ENCODE measurements at places on chromosomes 2 and 18.

DNA sequence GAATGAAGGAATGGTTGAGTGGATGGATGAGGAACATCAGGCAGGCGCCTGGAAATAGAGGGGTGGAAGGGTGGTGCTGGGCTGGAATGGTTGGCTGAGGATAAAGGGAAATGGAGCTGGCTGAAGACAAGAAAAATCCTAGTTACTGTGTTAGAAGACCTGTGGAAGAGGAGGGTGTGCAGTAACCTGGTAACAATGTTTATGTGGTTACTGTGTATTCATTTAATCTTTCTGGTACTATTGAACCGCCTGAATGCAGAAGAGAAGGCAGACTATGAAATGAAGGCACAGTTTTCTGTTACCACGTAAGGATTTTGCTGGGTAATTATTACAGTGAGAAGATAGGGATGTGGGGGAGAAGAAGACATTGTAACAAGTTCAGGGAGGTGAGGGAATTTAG is 110.3 kb upstream of the MGAT5 start:
- no peak for DNase-seq

GRCh38 chr2:8329660-8330622 is 351.9 kb upstream of the ID2 start:
- DNase-seq = no peak

DNA sequence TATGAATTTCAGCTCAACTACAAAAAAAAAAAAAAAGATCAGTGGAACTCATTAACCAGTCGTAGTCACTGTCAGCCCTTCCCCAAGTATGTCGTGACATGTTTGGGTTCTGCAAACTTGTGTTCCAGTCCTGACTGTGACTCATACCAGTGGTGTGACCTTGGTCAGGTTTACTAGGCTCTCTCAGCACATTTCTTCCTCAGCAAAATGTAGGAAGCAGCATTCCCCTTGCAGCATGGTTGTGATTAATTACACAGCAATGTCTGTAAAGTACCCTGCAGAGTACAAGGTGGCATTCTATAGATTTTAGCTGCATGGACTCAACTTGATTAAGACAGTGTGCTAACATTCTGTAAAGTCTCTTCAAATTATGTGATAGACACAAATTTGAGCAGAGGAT is 156.9 kb downstream of the LAMA1 start:
- DNase-seq = no peak

DNA sequence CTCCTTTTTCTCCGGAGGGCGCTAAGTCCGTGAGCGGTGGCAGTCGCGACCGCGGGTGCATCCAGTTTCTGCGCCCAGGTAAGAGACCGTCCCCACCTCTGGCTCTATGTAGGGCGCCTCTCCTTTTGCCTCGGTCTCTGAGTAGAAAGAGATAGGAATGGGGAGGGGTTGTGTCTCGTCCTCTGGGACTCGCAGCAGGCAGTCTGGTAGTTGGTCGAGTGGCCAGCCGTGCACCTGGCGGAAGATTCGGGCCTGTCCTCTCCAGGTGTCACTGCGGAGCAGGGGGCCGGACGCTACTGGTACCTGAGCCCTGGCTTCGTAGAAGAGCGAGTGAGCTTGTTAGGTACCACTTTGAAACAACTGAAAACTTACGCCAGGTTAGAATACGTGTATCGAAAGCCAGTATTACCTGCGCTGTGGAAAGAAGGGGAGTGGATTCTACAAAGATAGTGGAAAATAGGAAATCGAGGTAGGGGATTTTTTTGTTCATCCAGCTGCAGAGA is 403 bp downstream of the MAP2 start:
- no peak for DNase-seq

GRCh38 chr2:197058777-197059300 is 132.3 kb upstream of the PGAP1 start:
- no peak for DNase-seq

GRCh38 chr18:62625019-62625418 is 90.3 kb upstream of the PHLPP1 start:
- DNase-seq = no peak

DNA sequence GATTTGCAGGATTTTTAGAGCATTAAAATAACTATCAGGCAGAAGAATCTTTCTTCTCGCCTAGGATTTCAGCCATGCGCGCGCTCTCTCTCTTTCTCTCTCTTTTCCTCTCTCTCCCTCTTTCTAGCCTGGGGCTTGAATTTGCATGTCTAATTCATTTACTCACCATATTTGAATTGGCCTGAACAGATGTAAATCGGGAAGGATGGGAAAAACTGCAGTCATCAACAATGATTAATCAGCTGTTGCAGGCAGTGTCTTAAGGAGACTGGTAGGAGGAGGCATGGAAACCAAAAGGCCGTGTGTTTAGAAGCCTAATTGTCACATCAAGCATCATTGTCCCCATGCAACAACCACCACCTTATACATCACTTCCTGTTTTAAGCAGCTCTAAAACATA is 137.0 kb downstream of the MEIS1 start:
- no peak for DNase-seq

DNA sequence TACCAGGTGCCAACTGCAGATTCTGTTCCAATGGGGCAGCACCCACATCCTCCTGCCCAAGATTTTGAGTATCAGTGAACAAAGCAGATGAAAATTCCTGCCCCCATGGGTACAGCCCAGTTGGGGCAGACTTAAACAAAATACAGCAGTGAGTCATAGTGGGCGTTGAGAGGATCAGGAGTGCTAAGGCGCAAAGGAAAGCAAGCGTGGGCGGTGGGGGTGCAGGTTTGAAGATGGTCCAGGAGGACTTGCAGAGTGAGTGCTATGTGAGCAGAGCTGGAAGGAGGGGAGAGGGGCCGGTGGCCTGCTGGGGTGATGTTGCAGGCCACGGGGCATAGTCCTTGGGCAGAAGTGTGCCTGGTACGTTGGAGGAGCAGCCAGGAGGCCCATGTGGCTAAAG is 24.7 kb downstream of the STEAP3 start:
- DNase-seq = no peak

DNA sequence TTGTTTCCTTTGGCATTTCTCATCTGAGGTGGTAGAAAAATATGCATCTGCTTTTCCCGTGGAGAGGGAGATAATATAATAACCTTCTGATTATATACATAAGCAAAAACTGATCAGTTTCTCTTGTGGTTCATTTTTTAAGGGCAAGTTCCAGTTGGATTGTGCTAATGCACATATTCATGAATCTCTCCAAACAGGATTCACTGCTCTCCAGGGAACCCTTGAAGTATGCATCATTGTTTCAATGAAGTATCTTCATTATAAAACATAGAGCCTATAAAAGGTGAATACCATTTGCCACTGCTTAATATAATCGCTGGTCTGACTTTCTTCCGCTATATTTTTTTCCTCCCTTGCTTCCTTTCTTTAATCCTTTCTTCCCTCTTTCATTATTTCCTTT is 384.7 kb downstream of the FIGN start:
- DNase-seq = no peak

- DNase-seq = no peak
Observed at GRCh38 chr2:36572054-36572718, 25.8 kb downstream of the FEZ2 start.

DNA sequence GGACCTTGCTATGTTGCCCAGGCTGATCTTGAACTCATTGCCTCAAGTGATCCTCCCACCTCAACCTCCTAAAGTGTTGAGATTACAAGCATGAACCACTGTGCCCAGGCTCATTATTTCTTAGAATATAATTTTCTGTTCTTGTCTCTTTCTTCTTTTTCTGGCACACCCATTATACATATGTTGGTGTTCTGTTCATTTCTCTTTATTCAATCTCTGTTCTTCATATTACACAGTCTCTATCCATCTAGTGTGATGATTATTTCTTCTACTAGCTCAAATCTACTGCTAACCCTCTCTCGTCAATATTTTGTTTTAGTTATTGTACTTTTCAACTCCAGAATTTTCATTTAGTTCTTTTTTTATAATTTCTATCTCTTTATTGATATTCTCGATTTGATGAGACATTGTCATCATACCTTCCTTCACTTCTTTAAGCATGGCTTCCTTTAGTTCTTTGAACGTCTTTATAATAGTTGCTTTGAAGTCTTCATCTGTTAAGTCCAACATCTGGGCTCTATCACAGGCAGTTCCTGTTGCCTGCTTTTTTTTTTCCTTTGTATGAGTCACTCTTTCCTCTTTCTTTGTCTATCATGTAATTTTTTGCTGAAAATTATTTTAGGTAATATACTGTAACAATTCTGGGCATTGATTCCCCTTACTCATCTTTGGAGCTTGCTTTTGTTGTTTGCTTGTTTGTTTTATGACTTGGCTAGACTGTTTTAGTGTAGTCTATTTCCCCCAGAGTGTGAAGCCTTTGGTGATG is 196.4 kb upstream of the NABP1 start:
- no peak for DNase-seq

GRCh38 chr2:216879727-216880508 is 20.1 kb upstream of the TNP1 start:
- DNase-seq = no peak

- no peak for DNase-seq
Observed at GRCh38 chr2:118813601-118814339, 33.7 kb downstream of the EN1 start.

- no peak for DNase-seq
Observed at GRCh38 chr2:47021301-47022009, 105.8 kb upstream of the MCFD2 start.

DNA sequence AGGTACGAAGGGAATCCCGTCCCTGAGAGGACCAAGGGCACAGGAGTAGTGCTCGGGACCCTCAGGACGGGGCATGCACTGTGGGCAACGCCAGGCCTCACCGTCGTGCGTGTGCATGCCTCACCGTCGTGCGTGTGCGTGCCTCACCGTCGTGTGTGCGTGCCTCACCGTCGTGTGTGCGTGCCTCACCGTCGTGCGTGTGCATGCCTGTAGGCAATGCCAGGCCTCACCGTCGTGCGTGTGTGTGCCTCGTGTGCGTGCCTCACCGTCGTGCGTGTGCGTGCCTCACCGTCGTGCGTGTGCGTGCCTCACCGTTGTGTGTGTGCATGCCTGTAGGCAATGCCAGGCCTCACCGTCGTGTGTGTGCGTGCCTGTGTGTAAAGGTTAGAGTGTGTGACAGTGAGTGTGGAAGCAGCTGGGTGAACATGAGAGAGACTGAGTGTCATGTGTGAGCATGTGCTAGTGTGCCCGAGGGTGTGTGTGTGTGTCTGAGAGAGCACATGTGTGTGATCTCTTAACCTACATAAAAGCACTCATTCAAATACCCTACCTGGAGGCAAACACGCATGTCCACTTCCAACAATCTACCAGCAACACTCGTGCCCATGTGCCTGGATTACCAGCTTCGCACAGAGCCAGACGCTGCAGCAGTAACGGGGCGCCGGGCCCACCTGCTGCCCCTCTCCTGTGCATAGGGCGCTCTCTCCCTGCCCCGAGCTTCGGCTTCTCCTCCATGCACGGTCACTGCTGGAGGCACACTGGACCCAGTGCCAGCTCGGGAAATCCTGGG is 36.3 kb downstream of the ZNF516 start:
- DNase-seq = no peak

DNA sequence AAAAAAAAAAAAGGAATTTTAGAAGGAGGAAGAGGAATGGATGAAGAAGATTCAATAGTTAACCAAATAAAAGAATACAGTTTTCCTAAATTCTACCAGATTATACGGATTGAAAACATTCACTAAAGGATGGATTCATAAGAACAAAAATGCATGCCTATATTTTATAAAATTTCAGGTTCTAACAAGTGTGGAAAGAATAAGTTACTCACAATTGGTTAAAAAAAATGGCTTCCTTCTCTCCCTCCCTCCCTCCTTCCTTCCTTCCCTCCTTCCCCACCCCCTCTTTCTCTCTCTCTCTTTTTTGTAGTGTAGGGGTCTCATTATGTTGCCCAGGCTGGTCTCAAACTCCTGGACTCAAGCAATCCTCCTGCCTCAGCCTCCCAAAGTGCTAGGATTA is 1.6 kb upstream of the TP53I3 start:
- DNase-seq = no peak

GRCh38 chr2:149365931-149366583 is 35.7 kb downstream of the LYPD6 start:
- no peak for DNase-seq

DNA sequence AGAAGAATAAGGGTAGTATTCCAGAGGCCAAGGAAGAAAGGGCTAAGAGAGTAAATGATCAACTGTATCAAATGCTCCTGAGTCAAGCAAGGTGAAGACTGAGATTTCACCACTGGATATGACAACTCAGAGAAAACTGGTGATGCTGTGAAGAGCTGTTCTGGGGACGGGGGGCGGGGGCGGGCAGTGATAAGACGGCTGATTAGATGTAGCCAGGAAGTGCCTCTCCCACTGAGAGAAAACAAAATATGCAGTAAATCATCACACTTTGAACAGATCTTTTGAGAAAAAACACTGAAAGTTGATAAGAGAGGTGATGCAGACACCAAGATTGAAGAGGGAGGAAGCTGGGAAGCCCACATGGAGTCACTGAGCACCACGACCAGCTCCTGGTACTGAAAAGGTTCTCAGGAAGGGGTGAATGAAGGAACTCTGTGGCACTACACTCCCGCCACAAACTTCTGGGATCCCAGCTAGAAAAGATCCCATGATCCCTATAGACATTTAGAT is 75.8 kb downstream of the MYO3B start:
- DNase-seq = no peak

DNA sequence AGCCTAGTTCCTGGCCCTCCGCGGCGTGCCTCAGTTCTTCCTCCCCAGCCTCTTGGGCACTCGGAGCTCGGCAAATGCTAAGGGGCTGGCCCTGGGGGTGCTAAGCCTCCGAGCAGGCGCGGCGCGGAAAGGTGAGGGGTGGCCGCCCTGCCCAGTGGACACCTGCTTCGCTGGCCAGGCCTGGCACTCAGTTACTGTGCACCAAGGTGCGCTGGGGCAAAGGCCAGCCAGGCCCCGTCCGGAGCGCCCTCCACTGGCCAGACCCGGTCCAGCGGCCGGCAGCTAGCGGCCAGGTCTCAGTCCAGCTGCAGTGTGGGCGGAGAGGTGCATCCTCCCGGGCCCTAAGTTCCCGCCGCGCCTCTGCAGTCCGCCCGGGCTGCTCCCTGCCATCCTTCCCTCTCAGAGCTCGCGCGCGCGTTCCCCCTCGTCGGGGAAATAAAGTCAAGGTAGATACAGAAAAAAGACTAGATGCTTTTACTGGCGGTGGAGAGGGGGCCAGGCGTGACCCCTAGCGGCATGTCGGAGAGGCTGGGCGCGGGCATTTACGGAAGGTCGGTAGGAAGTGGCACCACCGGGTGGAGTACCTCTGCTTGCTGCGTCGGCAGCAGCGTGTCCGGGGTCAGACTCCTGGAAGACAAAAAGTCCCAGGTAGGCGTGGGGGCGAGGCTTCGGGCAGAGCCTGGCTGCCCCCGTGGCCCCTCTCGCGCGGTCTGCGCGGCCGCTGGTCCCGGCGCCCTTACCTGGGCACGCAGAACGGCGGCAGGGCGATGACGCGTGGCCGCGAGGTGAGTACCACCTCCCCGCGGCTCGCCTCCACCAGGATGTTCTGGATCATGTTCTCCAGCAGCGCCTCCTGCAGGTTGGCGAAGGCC is 9.4 kb upstream of the CRYBA2 start:
- peak; percentile 43 for DNase-seq

- DNase-seq = no peak
Observed at GRCh38 chr2:134120406-134120732, 133.5 kb upstream of the MGAT5 start.

GRCh38 chr18:6891788-6892187 is 162.3 kb downstream of the ARHGAP28 start:
- no peak for DNase-seq
